ENCODE measurements at places on chromosomes 7 and 10.

- DNase-seq, result no peak
Observed at GRCh38 chr10:102492983-102493382, 9.5 kb downstream of the ACTR1A start.

- no peak for DNase-seq
Observed at GRCh38 chr10:3976718-3977117, 191.7 kb upstream of the KLF6 start.

GRCh38 chr10:75034714-75035258, 76.7 kb upstream of the SAMD8 start:
- DNase-seq, result no peak

GRCh38 chr7:105097619-105098018, 83.6 kb downstream of the KMT2E start:
- DNase-seq, result no peak

DNA sequence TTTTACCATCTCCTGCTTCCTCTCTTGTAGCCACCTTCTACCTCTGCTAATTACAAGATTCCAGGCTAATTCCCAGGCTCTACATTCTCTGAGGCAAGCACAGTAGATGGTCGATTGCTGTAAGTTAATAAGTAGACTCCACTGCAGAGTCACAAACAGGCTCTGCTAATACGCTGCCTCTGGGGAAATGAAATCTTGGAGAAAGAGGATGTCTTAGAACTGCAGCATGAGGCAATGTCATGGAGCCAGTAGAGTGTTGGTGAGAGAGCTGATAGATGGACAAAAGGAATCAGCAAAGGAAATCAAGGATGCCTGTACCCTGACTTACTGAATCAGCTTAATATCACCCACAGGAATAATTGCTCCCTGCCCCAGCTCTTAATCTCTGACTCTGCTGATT, 1260.3 kb downstream of the XPNPEP1 start:
- DNase-seq, result no peak
